Aorta (tissue), 5 donors: ENCODE measurements at places on chromosomes 13 and 19. TPM values are rescaled to one million over a fixed set of nuclear protein-coding genes. Genes with fewer than 3 reads are reported as not detected.

DNA sequence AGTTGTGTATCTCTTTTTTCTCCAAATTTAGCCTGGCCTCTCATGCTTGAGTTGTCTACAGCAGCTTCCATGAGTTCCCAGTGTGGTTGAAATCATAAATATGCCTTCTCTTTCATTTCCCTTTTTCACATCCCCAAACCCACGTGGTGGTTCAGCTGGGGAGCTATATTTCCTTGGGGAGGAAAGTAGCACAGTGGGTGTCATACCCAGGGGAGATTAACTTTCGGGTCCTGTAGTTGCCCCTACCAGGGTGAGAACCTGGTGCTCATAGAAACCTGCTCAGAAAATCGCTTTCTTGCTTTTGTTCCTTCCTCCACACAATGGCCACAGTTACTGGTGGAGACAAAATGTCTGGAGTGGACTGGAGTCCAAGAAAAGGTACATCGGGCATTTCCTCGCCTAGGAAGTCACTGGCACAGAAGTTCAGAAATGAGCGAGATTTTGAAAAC, 7.0 kb upstream of the LILRA4 start:
- H3K4me1 ChIP-seq, result no peaks in the 10 kb centered on the region
- no peaks in the 10 kb centered on the region for H3K27me3 ChIP-seq
- DNase-seq, result no peak
- H3K4me3 ChIP-seq, result no peak overlapping the region
- no peak overlapping the region for H3K27ac ChIP-seq
- no peaks in the 10 kb centered on the region for H3K36me3 ChIP-seq

DNA sequence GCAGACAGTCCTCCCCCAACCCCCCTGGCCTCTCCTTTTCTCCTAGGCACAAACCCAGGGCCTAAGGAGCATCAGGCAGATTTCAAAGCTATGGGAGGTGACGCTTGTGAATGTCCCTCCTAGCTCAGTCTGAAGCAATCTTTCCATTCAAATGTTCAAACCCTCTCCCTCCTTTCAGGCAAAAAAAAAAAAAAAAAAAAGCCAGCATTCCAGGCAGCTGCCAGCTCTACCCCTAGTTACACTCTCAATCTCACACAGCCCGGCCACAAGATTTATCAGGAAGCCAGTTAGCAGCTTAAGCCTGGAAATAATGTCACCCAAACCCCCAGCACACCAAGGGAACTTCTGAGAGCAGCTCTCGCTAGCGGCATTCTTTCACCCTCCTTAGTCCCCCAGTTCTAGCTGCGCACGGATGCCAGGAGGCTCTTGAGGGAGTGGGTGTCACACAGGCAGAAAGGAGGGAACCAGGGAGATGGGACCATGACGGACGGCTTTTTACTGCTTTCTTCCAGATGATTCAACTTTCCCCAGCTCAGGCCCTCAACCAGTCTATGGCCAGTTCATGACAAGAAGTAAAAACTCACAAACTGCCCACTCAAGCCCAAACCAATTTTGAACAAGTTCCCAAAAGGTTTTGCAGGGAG, 6.3 kb downstream of the SH3GL1 start:
- no peak for DNase-seq
- no peaks in the 10 kb centered on the region for H3K4me1 ChIP-seq
- no peak overlapping the region for H3K27ac ChIP-seq
- H3K4me3 ChIP-seq, result no peak overlapping the region
- no peaks in the 10 kb centered on the region for H3K36me3 ChIP-seq

GRCh38 chr19:30222992-30223865, 149.0 kb upstream of the ZNF536 start:
- no peak overlapping the region for H3K27ac ChIP-seq
- H3K27me3 ChIP-seq, result no peaks in the 10 kb centered on the region
- no peaks in the 10 kb centered on the region for H3K4me1 ChIP-seq

DNA sequence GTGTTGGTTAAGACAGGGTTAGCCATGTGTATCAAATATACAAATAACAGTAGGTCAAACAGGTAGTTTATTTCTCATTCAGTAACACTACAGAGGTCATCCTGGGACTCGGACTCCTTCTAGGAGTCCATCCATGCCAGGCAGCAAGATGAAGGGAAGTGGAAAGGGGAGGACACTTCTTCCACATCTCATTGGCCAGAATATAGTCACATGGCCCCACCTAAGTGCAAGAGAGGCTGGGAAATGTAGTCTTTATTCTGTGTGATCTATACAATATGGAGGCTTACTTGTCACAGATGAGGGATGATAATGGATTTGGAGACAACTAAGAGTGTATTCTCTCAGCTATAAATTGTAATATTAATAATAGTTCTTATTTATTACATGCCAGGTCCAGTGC, 31.1 kb downstream of the RDH8 start:
- no peak overlapping the region for H3K27ac ChIP-seq
- H3K36me3 ChIP-seq, result no peaks in the 10 kb centered on the region
- no peak overlapping the region for H3K4me3 ChIP-seq
- no peaks in the 10 kb centered on the region for H3K27me3 ChIP-seq

GRCh38 chr19:18708452-18709231, 25.2 kb downstream of the CRTC1 start:
- no peak for DNase-seq
- H3K4me1 ChIP-seq, result no peaks in the 10 kb centered on the region
- H3K4me3 ChIP-seq, result no peak overlapping the region
- no peaks in the 10 kb centered on the region for H3K27me3 ChIP-seq
- H3K27ac ChIP-seq, result no peak overlapping the region
- no peaks in the 10 kb centered on the region for H3K36me3 ChIP-seq

DNA sequence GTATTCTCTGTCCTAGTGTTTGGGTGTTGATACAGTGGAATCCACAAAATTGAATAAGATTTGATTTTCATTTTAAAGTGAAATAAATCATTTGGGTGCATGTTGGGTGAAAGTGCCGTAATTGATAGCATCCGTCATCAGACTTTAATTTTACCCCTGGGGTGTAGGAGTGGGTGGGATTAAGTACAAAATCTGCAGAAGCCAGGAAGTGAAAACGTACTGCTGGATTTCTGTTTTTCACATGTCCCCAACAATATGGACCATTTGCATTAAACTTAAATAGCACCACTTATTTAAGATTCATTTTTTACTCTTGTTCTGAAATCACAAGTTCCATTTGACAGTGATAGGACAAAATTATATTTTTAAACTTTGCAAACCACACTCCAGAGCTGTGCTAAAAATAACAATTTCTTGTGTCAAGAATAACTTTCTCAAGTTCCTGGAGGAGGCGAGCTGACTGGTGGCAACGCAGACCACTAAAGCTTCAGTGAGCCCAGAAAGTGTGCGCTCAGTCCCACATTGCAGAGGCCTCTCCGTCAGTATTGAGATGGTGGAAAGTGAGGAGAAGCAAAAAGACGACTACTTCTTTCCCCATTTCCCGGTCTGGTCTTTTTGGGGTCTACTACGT, 71.3 kb downstream of the ARHGEF7 start:
- H3K4me1 ChIP-seq, result peaks cover 3% of the 10 kb centered on the region
- H3K27me3 ChIP-seq, result no peaks in the 10 kb centered on the region
- peak overlapping the region; percentile 97 for H3K27ac ChIP-seq
- H3K36me3 ChIP-seq, result no peaks in the 10 kb centered on the region
- H3K4me3 ChIP-seq, result no peak overlapping the region

The CRLF1 gene
- 1,029 TPM for polyA plus RNA-seq

GRCh38 chr19:681029-682019, 5.1 kb downstream of the FSTL3 start:
- no peaks in the 10 kb centered on the region for H3K27me3 ChIP-seq
- DNase-seq, result no peak
- H3K36me3 ChIP-seq, result no peaks in the 10 kb centered on the region
- H3K4me3 ChIP-seq, result no peak overlapping the region
- no peaks in the 10 kb centered on the region for H3K4me1 ChIP-seq
- no peak overlapping the region for H3K27ac ChIP-seq

- no peaks in the 10 kb centered on the region for H3K27me3 ChIP-seq
- no peak overlapping the region for H3K27ac ChIP-seq
- no peak for DNase-seq
- peaks cover 6% of the 10 kb centered on the region for H3K4me1 ChIP-seq
- no peak overlapping the region for H3K4me3 ChIP-seq
- H3K36me3 ChIP-seq, result no peaks in the 10 kb centered on the region
Measured at GRCh38 chr13:44318161-44318560, 55.5 kb upstream of the SERP2 start.

- H3K36me3 ChIP-seq, result no peaks in the 10 kb centered on the region
- no peaks in the 10 kb centered on the region for H3K4me1 ChIP-seq
- H3K27ac ChIP-seq, result no peak overlapping the region
- H3K4me3 ChIP-seq, result no peak overlapping the region
Measured at GRCh38 chr13:30998136-30999088, 66.0 kb downstream of the TEX26 start.

The AP1M2 gene
- polyA plus RNA-seq, result 15.0 TPM

The RGS9BP gene
- polyA plus RNA-seq, result not detected

DNA sequence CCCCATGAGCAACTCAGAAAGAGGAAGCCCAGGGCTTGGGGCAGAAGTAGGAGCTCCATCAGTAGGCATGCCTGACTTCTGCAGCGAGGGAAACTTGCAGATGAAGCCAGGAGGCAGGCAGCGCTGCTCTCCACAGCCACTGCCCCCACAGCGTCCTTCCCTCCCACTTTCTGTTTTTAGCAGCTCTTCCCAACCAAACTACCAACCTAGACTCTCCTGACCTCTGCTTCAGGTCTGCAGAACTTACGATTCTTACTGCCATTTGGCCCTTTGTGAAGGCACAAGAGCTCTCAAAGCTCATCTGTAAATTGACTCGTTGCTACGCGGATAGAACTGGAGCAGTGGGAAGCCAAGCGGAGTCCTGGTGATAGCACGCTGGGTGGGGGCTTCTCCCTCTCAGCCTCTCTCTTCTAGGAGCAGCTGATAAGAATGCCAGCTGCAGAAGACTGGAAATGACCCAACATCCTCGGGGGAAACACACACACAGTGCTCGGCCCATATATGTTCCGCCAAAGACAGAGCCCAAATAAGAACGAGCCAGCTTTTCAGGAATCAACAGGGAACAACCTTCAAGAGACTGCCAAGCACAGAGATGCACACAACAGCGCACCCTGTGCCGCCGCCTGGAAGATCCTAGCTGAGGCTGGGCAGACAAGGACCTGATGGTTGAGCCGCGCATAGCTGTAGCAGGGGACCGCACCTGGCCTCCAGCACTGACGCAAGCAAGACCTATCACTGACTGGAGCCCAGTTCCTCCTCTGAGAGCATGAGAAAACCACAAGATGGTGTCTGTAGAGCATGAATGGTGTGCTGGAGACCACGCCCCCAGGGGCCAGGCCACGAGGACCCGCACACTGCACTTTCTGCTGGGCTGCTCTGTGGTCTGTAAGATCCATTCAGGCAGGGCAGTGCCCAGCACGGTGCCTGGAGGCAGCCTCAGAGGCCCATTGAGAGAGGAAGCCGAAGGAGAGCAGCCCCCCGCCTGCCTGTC, 15.9 kb upstream of the SLC35E1 start:
- no peak for DNase-seq
- no peaks in the 10 kb centered on the region for H3K36me3 ChIP-seq
- no peaks in the 10 kb centered on the region for H3K4me1 ChIP-seq
- no peaks in the 10 kb centered on the region for H3K27me3 ChIP-seq
- no peak overlapping the region for H3K4me3 ChIP-seq
- H3K27ac ChIP-seq, result no peak overlapping the region

The KRTDAP gene
- polyA plus RNA-seq, result not detected

- no peaks in the 10 kb centered on the region for H3K27me3 ChIP-seq
- no peak overlapping the region for H3K27ac ChIP-seq
- no peak for DNase-seq
- no peaks in the 10 kb centered on the region for H3K4me1 ChIP-seq
Measured at GRCh38 chr19:31261603-31262212, 87.5 kb downstream of the TSHZ3 start.

DNA sequence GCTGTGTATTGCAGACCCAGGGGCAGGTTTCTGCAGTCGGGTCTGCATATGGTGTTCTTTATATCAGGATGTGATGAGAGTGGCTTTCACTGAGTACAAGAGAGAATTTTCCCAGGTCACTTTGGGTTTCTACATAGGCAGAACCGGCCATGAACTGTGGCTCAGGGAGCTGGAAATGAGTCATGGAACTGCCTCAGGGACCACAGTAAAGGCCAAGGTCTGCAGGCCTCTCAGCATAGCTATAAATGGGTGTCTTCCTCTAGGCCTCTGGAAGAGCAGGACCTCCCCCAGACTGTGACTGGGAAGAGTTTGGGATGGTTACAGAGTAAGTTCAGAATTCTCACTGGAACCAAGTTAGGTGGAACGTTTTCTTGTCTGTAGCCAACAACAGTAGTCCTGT, 51.8 kb upstream of the ZNF681 start:
- no peaks in the 10 kb centered on the region for H3K4me1 ChIP-seq
- no peak overlapping the region for H3K27ac ChIP-seq
- DNase-seq, result no peak
- H3K4me3 ChIP-seq, result no peak overlapping the region

DNA sequence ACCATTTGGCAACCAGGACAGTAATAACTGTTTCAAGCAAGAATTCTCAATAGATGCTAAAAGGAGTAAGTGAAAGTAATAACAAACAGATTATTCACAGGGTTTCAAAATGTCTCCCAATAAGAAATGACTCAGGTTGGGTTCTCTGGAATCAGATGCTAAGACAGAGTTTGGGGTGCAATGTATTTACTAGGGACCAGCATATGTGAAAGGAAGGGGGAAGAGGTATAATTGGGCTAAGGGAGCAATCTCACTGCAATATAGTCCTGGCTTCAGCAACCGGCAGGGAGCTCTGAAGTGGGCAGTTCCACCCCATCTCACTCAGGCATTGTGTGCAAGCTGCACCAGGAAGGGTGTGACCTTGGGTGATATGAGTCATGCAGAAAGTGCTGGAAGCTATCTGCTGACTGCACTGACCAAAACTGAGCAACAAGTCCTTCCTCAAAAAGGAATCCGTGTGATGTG, 23.4 kb downstream of the ZDHHC20 start:
- no peaks in the 10 kb centered on the region for H3K27me3 ChIP-seq
- no peak for DNase-seq
- no peak overlapping the region for H3K27ac ChIP-seq
- no peak overlapping the region for H3K4me3 ChIP-seq
- H3K36me3 ChIP-seq, result no peaks in the 10 kb centered on the region

DNA sequence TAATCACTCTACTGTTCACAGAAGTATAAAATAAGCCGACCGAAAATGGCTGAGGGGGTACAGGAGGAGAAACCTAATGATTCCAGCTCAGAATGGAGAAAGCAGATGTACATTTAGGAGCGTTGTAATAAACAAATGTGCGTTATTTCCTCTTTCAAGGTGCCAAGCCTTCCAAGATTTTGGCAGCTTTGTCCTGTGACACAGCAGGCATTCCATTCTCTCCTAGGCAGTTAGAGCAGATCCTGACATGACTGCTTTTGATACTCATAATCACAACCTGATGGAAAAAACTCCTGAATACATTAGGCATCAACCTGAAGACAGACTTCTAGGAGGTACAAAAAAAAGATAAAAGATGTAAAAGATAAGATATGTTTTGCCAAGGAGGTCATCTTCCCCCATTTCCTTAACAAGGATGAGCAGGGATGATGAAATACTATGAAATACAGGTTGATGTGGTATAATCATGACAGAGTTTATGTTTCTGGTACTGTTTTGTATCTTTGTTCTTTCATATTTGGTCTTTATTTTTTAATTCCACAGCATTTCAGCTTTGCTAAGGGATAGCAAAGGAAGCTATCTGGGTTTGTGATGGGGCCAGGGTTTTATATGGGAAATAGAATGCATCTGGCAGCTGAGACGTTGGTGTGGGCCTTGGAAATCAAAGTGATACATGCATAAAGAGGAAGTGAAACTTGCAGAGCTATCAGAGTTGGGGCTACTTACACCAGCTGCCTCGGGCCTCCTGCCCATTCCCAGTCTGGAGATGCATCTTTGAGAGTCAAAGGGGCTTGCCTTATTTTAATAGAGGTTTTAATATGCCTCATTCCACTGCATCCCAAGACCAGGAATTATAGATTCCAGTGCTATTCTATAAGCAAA, 222.5 kb downstream of the OXGR1 start:
- peak; percentile 50 for DNase-seq
- no peak overlapping the region for H3K4me3 ChIP-seq
- peaks cover 2% of the 10 kb centered on the region for H3K4me1 ChIP-seq
- H3K27ac ChIP-seq, result no peak overlapping the region
- no peaks in the 10 kb centered on the region for H3K27me3 ChIP-seq
